NCI-H2081 treated with DMSO at 0.1 percent for 48 hours (cell line): ENCODE measurements at places on chromosomes 3 and 15.

GRCh38 chr3:185717627-185718402, 107.0 kb downstream of the IGF2BP2 start:
- DNase-seq, result no peak

DNA sequence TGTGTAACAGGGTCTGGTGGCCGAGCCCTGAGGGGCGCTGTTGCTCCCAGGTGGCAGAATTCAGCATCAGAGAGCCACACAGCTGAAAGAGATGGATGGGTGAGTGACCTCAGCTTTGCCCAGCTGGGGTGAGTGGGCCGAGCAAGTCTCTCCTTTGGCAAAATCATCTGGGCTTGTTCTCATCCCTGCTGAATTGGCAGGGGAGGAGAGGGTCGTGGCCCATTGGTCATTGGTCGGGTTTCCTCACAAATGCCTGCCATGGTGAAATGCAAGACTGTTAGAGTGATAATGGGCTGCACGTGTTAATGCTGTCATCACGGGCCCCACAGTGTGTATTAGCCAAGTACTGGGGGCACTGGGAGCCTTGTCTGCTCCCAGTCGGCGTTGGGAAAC, 15.9 kb downstream of the ABHD2 start:
- no peak for DNase-seq

DNA sequence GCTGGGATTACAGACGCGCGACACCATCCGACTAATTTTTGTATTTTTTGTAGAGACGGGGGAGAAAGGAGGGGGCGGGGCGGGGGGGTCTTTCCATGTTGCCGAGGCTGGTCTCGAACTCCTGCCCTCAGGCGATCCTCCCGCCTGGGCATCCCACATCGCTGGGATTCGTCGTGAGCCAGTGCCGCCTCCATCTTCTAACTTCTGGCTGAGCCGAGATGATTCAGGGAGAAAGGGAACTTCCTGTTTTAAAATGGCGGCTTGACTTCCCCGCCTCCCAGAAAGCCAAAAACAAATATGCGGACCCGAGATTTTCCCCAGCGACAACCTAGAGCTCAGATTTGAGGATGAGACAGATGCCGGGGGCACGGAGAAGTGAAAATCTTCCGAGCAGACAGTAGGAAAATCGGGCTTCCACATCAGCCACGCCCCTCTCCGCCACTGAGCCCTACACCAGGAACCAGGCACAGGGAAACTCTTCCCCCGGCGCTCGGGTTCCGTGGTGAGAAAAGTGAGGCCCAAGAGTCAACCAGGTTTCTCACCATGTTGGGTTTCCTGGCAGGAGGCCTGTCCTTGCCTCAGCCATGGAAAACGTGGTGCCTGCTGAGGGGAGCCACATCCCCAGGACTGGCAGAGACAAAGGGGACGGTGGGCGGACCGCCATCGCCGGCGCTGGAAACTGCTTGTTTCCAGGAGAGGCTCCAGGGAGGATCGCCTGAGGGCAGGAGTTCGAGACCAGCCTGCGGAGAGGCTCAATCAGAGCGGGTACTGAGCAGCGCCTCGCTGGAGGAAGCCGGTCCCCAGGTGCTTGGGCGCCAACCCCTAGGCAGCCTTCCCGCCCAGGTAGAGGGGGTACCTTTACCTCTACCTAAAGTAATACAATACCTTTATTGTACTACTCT, 18.7 kb downstream of the CHST14 start:
- no peak for DNase-seq

DNA sequence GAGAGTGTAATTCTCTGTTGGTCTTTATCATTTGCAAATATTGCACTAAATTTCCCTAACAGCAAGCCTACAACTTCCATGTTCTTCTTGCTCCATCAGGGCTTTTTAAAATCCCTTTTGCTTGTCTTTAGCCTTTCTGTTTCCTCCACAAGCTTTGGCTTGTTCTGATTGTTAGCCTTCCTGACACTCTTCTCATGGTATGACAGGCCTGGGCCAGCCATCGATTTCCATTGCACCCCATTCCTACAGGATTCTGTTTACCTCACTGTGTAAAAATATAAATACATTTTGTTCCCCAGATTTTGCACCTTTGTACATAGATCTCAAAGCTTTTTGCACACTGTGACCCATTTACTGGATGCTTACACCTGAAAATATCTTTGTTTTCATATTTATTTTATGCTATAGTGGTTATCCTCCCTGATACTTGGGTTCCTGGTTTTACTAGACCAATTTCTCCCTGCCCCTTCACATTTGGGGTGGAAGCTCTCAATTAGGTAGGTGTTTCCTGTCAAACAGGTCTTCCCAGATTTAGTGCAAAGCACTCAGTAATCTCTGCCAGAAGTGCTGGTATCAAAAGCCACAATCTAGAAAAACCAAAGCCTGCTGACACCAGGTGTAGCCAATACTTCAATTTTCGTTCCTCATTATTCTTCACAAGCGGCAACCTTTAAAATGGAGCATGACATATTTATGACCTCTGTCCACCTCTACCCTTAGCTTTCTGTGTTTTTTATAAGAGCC, 57.9 kb upstream of the PPP2R3A start:
- no peak for DNase-seq

DNA sequence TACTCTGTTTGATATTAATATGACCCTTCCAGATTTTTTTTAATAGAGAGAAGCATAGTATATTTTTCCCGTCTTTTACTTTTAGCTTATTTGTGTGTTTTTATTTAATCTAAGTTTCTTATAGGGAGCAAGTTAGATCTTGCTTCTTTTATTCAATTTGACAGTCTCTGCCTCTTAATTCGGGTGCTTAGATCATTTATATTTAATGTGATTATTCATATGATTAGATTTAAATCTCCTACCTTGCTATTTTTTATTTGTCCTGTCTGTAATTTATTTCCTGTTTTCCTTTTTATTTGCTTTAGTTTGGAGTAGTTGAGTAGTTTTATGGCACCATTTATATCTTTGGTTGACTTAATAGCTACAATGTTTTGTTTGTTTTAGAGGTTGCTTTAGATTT, 66.1 kb downstream of the GJD2 start:
- DNase-seq, result no peak
